ENCODE measurements at places on chromosomes 3 and 15. TPM values are rescaled to one million over a fixed set of nuclear protein-coding genes. Genes with fewer than 3 reads are reported as not detected.
A peak's percentile ranks its signal among the peaks of the same experiment; 100 is the strongest.

- no peak for DNase-seq
Measured at GRCh38 chr3:141901914-141902313, 25.5 kb downstream of the ATP1B3 start.

GRCh38 chr3:62718515-62719320 lies 156.5 kb downstream of the CADPS start:
- DNase-seq: peak; percentile 55

- peak; percentile 61 for DNase-seq
Measured at GRCh38 chr3:194277786-194278130, 73.4 kb downstream of the CPN2 start.

SH3BP5 gene
- 30.3 TPM for total RNA-seq
